Thymus (tissue), 14 donors: ENCODE measurements at places on chromosomes 7 and 10. TPM values are rescaled to one million over a fixed set of nuclear protein-coding genes. Genes with fewer than 3 reads are reported as not detected.

- DNase-seq: no peak
These were observed 49.1 kb downstream of the GCC1 start for GRCh38 chr7:127536394-127536691.

The LIPM gene
- not detected for total RNA-seq

The C1QL3 gene
- not detected for total RNA-seq

The LRGUK gene
- total RNA-seq: 0.42 TPM

GRCh38 chr10:132272231-132272971, 35.3 kb downstream of the STK32C start:
- DNase-seq: no peak

The NAT16 gene
- total RNA-seq: not detected

DNA sequence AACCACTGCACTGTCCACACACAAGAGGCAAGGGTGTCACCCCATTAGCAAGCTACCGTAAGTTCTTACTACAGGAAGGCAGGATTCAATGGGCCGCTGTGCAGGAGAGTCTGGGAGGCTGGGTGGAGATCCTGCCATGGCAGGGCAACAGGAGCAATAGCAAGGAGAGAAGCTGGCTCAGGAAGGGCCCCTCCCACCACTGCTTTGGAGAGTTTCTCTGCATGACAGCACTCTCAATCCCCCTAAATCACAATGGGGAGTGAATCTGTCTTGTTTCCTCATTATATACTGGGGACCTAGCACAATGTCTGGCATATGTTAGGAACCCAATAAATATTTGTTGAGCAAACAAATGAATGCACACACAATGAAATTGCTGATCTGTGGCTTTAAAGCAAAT, 83.2 kb upstream of the SFMBT2 start:
- no peak for DNase-seq

- no peak for DNase-seq
These were observed 76.3 kb downstream of the FOXL3 start for GRCh38 chr7:366161-366803.

DNA sequence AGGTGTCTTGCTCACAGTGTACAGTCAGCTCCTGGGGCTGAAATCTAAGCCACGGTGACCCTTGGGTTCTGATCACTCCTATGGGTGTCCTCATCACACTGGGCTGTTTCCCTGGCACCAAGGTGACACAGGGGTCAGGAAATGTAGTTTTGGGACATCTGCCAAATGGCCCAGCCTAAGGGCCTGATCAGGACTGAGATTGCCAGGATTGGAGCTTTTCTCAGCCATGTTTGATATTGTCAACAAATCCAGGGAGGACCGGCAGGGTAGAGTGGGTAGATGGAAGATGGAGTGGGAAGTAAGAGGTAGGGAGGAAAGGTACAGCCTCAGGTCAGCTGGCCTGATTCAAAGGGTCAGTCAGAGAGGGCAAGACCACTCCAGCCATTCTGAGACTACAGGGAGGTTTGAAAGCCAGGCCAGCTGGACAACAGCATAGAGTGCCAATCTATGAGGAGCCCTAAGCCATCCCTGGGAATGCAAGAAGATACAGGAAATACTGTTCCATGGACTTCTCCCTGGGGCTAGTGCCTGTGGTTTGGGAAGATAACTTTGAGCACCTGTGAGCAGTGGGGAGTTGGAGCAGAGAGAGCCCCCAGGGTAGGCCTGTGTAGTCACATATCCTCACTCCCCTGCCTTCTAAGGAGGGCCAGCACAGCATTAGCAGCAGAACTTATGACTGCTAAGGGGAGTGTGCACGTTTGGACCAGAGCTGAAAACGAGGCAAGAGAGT, 377.3 kb upstream of the ZMIZ1 start:
- DNase-seq: no peak

DNA sequence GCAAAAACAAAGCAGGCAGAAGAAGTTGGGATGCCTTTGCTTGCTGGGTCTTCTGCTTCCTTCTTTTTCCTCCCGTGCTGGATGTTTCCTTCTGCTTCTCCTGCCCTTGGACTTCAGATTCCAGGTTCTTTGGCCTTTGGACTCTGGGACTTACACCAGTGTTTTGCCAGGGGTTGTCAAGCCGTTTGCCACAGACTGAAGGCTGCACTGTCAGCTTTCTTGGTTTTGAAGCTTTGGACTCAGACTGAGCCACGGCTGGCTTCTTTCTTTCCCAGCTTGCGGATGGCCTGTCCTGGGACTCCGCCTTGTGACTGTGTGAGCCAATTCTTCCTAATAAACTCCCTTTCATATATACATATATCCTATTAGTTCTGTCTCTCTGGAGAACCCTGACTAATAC, 11.3 kb upstream of the LCOR start:
- no peak for DNase-seq
